ENCODE measurements at places on chromosomes 7 and 10.
A peak's percentile ranks its signal among the peaks of the same experiment; 100 is the strongest.

GRCh38 chr7:97971120-97971989 lies 18.6 kb downstream of the OCM2 start:
- DNase-seq: peak; percentile 10

DNA sequence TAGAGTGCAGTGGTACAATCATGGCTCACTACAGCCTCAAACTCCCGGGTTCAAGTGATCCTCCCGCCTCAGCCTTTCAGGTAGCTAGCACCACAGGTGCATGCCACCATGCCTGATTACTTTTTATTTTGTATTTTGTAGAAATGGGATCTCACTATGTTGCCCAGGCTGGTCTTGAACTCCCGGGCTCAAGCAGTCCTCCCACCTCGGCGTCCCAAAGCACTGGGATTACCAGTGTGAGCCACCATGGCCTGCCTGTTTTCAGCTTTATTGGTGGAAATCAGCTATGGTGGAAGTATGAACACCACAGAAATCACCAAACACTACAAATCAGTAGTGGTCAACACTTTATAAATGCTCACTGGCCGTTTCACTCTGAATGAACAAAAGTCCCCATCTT lies 299.9 kb upstream of the LYZL1 start:
- DNase-seq: no peak

DNA sequence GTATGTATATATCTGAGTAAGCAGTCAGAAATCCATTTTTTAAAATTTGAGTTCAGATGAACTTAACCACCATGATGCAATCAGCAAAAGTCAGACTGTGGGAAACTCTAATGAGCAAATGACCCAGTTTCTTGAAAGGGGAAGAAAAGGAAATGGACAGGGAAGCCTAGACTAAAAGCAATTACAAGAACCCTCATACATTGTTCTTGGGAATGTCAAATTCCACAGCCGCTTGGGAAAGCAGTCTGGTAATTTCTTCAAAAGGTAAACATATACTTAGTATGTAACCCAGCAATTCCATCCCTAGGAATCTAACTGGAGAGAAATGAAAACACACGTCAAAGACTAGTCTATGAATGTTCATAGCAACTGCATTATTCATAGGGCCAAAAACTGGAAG lies 16.4 kb upstream of the FOXK1 start:
- no peak for DNase-seq

DNA sequence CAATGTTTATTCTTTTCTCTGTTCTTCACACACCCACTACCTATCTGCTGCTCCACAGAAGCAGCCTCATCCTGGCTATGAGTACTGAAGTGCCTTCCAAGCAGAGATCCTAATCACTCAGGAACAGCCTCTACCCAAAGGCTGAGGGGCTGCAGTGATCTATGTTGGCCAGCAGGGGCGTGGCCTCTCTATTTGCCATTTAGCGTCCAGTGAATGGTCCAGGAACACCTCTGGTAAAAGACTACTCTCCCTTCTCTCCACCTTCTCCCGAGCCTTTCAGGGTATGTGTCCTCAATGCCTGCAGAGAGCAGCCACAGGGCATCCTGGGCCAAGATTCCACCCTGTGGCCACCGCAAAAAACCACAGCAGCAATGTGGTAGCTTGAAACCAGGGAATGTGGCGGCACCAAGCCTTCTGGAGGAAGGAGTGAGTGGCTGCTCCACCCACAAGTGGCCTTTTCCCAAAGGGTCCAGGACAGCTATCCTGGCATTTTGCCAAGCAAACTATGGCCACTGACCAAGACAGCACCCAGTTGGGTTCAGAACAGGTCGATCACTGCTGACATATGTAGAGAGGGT lies 70.9 kb downstream of the SYPL1 start:
- no peak for DNase-seq

- no peak for DNase-seq
Observed at GRCh38 chr10:116849248-116850057, at the start of gene ENO4. Gene ENO4, plus strand, starts transcription at chr10:116849499. Its CDS starts 68 bp downstream, at chr10:116849567.

GRCh38 chr10:101041252-101041761 lies 10.3 kb downstream of the SFXN3 start:
- peak; percentile 52 for DNase-seq

DNA sequence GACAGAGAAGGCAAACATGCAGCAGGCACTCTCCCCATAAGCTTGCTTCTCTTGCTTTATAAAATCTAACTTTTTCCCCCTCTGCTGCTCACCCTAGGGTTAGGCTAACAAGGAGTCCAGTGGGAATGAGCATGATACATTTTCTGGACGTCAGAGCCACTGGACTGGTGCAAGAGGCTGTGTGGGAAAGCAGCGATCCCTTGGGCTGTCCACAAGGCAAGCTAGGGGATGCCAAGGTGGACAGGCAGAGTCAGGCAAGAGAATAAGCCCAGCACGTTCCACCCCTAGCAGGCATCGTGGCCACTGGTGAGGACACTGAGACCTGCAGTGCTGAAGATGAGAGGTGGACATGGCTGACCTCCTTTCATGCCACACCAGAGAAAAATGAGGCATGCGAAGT lies 290.9 kb upstream of the ZMIZ1 start:
- DNase-seq: no peak

- DNase-seq: no peak
Observed at GRCh38 chr10:127889605-127890195, 3.0 kb downstream of the CLRN3 start.

DNA sequence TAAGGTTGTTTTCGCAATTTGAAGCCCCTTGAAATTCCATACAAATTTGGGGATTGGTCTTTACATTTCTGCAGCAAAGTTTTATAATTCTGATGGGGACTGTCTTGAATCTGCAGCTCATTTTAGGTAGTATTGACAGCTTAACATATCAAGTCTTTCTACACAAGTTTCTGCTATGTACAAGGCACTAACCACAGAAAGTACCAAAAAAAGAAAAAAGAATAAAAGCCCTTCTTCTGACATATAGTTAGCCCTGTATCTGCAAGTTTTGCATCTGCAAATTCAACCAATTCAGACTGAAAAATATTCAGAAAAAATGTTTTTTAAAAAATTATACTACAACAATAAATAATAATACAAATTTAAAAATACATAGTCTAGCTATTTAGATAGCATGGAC lies 15.3 kb downstream of the POT1 start:
- no peak for DNase-seq

DNA sequence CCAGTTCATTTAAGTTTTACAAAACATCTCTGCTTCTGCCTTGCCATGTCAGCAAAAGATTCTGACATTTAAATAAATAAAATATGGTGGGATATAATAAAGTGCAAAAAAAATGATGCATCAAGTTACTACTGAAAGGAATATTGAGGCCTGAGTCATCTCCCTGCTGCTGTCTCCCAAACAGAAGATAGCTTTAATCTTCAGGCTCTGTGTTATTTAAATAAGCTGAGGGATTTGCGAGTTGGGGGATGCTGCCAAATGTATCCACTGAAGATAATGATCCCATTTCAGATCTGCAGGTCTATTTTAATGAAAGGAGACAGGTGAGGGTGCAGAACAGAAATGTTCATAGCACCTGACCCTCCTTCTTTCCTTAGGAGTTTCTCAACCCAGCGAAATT lies 720.8 kb downstream of the AUTS2 start:
- no peak for DNase-seq

GRCh38 chr7:47336472-47337425 lies 245.2 kb downstream of the TNS3 start:
- DNase-seq: no peak

DNA sequence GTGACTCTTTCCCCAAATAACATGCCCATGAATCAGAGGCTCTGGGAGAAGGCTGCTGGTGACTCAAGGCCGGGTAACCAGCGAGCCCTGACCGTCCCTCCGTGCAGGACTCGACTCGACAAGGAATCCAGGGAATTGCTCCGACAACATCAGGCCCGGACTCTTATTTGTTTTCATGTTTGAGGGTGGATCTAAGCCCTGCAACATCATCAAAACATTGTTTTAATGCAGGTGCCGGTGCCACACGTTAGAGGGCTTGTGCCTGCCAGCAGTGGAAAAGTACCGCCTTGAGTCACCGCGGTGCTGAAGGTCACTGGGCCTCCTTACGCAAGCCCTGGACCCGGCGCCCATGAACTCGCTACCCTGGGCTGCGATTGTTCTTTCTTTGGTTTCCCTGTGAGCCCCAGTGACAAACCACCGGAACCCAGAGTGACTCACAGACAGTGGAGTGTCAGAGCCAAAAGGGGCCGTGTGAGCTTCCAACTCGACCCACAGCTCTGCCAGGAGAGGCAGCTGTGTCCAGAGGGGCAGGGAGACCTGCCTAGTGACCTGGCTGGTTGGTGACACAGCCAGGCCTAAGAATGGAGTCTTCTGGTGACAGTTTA lies 139.4 kb upstream of the SHH start:
- DNase-seq: no peak

DNA sequence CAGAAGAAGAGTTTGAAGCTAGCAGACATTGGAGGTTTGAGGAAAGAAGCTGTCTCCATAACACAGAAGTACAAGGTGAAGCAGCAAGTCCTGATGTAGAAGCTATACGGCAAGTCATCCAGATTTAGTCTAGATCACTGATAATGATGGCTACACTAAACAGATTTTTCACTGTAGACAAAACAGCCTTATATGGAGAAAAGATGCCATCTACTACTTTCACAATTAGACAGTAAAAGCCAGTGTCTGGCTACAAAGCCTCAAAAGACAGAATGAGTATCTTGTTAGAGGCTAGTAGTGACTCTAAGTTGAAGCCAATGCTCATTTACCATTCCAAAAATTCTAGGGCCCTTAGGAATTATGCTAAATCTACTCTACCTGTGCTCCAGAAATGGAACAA lies 85.1 kb downstream of the SNX13 start:
- no peak for DNase-seq

DNA sequence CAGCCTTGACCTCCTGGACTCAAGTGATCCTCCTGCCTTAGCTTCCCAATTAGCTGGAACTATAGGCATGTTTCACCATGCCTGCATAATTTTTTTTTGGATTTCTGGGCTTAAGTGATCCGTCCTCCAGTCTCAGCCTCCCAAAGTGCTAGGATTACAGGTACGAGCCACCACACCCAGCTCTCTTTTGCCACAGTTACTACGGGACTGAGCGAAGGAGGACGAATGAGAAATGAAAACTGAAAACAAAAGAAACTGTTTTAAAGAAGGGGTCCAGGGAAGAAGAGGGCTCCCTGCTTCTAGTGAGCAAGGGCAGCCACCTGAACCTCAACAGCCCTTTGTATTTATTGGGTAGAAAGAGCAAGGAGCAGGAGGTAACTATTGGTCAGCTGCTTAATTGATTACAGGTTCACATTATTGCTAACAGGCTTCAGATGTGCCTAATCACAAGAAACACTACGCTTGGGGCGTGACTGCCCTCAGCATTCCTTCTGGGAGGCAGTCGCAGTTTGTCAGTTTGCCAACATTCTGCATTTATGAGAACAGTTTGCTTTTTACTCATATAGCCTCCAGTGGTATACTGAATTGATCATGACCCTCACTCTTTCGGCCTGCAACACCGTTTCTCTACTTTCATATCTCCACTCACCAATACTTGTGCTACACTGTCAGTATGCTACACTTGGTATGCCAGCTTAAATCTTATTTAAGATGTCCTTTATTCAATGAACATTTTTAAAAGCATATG lies 676.8 kb downstream of the DNAJB9 start:
- no peak for DNase-seq

DNA sequence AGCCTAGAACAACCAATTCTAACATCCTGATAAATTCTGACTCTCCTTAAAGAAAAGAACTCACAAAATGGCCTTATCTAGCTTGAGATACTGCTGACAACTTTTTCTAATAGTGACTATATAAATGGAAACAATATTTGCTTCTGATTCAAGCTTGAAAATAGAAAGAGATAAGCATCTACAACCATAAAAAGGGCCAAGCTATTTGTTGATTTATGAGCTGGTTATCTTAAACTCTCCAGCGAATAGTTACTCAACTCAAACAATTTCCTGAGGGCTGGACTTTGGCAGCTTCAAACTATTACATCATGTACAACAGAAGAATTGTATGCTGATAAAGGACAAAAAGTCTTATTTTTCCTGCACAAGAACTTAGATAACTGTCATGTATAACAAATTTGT lies 4.6 kb downstream of the USP54 start:
- DNase-seq: no peak

GRCh38 chr10:13390604-13391522 lies 42.8 kb upstream of the SEPHS1 start:
- no peak for DNase-seq

- no peak for DNase-seq
Observed at GRCh38 chr7:36787933-36788378, 63.7 kb upstream of the AOAH start.

DNA sequence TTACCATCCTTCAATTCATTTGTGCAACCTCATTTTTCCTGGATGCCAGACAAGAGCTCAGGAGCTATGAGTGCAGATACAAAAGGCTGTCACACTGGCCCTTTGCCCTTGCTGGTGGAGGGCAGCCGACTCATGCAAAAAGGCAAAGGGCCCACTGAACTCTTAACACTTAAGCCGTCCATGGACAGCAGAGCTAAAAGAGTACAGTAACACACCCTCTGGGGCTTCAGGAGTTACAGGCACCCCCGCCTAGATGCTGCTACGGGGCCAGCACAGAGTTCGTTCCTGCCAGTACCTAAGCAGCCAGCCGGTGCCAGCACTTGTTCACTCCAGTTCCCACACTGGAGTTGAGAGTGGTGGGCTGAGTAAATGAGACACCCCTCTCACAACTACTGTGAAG lies 69.9 kb upstream of the MRLN start:
- DNase-seq: no peak

DNA sequence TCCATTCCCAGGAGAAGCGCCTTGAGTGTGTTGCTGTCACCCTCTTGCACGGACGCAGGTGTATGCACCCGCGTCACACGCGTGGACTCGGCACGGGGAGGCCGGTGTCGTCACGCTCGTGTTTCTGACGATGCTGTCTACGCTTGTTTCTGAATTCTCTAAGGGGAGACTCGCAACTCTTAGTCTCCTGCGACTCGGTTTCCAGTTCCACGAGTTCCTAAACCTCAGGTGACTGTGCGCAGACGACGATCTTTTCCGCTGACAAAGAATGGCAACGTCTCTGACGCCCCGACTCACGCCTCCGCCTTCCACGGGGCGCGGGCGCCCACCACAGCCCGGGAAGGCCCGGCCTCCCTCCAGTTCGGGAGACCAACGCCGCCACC lies 579 bp downstream of the IDI1 start:
- no peak for DNase-seq

DNA sequence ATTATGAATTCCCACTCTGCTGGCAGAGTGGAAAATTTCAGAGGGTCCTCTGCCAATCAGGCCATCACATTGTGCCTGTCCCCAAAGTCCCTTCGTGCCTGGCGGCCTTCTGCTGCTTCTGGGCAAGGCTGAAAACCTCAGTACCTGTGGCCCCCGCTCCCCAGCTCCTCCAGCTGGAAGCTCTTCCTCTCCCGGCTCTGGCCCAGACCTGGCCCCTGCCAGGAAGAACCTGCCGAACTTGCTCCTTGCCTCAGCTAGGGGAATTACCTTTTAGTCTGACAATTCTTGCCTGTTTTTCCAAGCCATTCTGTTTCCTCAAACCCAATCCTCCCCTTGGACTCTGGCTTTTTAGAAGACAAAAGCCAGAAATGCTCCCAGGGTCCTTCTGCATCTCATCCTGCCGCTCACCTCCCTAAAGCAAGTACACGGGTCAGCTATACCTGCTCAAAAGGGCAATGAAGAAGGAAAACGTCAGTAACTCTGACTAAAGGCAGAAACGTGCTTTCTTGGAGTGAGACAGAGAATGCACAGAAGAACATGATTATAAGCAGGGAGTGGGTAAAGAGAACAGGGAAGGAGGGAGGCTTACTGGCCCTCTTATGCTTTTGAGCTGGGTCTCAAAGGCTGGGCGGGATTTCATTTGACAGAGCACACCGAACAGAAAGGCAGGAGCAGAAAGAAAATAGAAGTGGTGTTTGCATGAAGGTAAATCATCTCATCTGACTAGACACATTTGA lies 28.1 kb upstream of the TRIL start:
- no peak for DNase-seq
